ENCODE measurements at places on chromosomes 11 and 22.

GRCh38 chr11:2609345-2609744 lies 90.4 kb downstream of the KCNQ1OT1 start:
- DNase-seq, result no peak

- DNase-seq, result no peak
Observed at GRCh38 chr11:70432065-70432464, 33.7 kb downstream of the CTTN start.

- peak; percentile 5 for DNase-seq
Observed at GRCh38 chr11:34570584-34570983, 50.3 kb upstream of the EHF start.

- no peak for DNase-seq
Observed at GRCh38 chr11:27611390-27611789, 88.9 kb downstream of the BDNF start.

DNA sequence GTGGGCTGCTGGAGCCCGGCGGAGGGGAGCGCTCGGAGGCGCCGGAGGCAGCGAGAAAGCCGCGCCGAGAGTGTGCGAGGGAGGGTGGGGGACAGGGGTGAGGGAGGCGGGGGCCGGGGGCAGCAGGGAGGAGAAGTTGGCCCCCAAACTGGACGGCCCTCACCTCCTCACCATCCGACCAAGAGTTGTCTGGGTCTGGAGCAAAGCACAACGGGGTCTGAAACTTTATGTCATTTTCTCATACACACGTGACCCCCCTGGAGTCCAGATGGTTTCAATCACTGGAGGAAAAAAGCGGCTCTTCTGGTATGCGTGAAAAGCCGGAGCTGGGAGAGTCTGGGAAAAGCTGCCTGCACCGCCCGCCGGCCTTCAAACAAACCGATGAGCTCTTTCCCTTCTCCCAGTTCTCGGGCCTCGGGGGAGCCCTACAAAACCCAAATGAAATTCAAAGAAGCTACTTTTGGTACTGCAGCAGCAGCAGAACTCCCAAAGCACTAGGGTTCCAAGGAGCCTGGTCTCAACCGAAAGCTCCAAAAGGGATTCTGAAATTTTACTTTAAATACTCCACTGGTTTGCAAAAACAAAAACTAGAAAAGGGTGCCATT lies 39.7 kb upstream of the AKIP1 start:
- peak; percentile 97 for DNase-seq

- DNase-seq, result peak; percentile 55
Observed at GRCh38 chr11:34234086-34234740, 123.6 kb downstream of the ABTB2 start.

GRCh38 chr11:55658608-55659007 lies 3.4 kb upstream of the OR4C6 start:
- no peak for DNase-seq

DNA sequence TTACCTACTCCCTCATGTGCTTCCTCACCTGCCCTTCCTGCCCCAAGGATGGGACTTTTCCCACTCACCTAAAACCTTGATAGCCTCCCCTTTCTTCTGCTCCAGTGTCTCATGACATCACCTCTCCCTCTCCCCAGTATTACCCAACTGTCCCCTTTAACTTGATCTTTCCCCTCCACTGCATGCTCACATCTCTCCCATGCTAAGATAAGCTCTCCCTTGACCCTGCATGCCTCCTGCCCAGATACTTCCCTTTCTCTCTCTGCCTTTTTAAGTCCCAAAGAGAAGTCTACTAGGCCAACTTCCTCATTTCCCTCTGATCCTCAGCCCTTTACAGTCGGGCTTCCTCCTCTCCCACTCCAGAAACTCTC lies 14.8 kb downstream of the CD3E start:
- no peak for DNase-seq

DNA sequence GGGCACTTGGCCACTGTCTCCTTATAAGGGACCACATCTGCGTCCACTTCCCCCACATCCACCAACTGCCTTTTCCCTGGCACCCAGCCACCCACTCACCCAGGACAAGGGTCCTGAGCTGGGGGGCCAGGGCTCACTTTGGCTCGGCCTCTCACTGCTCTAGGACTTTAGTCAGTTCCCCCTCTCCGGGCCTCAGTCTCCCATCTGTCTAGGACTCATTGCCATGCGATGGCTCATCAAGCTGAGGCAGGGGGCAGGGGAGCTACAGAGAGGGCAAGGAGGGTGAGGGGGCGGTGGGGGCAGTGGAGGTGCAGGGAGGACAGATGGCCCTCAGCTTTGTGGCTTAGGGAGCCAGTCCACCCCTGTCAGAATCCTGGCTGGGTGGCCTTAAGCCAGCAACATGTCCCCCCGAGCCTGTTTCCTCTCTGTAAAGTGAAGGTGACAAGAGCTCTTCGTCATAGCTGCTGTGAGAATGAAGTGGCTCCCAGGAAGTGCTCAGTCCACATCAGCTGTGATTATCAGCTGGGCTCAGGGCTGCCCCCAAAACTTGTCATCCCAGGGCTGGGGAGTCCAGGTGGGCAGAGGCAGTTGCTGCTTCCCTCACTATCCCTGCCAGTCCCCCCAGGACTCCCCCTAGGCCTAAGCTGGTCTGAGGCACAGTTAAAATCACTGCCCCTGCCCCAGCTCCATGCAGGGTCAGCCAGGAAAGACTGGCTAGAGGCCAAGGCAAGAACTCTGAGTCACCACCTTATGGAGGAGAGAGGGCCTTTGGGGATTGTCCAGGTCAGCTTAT lies 14.9 kb downstream of the RAC2 start:
- DNase-seq, result peak; percentile 89

DNA sequence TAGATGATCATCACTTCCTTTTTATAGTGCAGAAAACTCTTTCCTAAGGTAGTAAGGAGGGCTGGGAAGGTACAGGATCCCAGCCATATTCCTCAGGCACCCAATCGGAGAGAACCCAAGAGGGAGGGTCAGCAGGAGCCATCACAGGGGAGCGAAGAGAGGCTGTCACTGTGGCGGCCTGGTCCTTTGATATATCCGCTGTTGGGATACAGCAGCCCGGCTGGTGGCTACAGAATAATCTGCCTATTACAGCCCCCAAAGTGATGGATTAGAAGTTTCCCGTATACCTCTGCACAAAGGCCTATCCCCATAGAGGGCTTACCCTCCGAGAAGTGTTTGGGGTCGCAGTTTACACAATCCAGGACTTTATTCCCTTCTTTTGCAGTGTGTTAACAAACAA lies 48.5 kb downstream of the OR4D9 start:
- DNase-seq, result no peak

DNA sequence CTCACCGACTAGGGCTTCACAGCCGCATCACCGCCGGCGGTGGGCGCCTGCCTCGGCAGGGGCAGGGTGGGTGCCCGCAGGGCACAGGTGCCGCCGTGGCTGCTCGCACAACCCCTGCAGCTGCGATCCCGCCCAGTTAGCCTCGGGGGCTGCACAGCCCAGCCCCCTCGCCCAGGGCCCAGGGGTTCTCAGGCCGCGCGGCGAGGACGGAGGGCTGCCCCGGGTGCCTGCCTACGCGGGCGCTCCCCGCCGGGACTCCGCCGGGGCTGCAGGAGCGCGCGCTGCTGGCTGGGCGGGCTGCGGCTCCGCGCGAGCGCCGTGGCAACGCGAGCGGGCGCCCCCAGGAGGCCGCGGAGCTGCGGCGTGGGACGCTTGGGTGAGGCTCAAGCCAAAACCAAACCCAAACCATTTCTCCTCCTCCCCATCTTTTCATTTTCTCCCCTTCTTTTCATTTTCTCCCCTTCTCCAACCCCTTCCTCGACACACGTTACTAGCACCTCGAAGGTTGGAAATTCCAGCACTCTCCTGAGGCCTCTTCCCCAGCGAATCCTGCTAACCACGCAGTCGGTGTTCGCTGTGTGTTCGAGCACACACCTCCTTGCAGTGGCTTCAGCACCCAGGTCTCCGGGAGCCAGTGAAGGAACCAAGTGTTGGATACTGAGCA lies at the start of gene MICAL3:
Gene MICAL3 (minus strand): TSS at position 286 of the 664 bp plus-strand sequence. CDS start 117,749 bp downstream, outside the sequence.
- DNase-seq, result peak; percentile 72

GRCh38 chr11:114172055-114172861 lies 112.7 kb downstream of the ZBTB16 start:
- DNase-seq, result no peak

GRCh38 chr11:74205181-74205580 lies 34.1 kb downstream of the PPME1 start:
- DNase-seq, result no peak

DNA sequence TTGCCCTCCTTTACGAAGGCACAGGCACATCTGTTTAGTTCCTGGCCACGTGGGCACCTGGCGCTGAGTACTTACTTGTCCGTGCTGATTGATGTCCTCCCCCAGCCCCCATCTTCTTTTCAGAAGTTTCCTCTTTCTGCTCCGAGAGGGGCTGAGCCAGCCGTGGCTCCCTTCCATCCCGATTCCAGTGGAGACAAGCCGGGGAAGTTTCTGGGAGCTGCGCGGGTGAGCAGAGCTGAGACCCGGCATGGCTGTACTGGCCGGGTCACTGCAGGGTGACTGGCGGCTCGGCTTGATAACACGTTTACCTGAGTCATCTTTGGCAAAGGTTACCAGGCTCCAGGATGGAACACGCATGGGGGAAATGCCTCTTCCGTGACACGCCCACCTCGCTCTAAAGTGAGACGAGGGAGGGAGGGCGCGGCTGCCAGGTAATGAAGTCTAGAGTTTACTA lies 45.4 kb upstream of the ATXN10 start:
- no peak for DNase-seq

DNA sequence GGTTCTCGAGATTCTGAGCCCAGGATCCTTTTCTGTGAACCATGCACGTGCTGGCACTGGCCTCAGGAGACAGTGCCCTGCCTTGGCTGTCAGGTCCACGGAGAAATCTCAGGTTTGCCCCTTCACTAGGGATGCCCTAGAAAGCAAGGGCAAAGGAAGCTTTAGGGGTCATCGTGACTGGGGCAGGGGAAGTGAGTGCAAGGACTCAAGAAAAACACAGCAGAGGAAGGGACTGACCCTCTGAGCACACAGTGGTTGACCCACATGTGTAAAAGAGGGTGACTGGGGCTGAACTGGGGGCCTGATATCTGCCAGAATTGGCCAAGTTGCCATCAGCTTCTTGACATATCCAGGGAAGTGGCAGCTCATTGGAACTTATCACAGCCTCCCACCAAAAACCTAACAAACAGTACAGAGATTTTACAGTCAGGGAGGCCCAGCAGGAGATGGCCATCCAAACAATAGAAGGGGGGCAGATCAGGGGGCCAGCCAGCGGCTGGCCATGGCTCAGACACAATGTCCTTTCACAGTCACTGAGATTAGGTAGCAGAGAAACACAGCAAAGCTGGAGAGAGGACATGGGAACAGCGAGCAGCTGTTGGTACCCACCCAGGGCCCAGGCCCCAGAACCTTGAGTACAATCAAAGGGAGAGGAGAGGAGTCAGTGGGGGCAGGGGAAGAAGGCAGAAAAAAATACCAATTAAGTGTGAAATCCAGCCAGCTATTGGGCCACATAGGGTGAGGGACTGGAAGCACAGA lies 4.4 kb downstream of the TMEM121B start:
- no peak for DNase-seq

- DNase-seq, result no peak
Observed at GRCh38 chr22:43905681-43906080, 13.9 kb upstream of the PNPLA5 start.

DNA sequence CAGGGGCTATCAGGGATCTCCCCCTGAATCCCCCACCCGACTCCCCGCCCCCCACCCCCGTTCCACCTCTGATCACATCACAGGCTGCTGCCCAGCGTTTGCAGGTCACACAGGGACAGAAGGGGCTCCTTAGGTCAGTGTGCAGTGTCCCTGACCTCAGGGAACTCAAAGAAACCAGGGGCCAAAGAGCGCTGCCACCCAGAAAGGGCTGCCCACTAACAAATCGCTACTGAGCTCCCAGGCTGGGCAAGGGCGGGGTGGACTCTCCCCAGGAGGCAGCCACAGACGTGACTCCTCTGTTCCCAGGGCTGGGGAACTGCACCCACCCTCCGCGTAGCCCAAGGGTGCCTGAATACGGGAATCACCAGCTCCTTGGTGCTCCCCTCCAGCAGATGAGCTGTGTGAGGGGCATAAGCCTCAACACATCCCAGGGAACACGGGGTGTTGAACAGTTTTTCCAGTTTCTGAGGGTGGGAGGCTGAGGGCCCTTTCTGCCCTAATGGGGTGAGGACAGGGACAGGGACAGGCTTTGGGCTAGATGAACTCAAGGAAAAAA lies 9.9 kb upstream of the POLDIP3 start:
- DNase-seq, result no peak

- no peak for DNase-seq
Observed at GRCh38 chr22:39098026-39098425, 982 bp downstream of the APOBEC3H start.

GRCh38 chr11:2142762-2143202 lies 3.6 kb upstream of the IGF2 start:
- DNase-seq, result peak; percentile 59

DNA sequence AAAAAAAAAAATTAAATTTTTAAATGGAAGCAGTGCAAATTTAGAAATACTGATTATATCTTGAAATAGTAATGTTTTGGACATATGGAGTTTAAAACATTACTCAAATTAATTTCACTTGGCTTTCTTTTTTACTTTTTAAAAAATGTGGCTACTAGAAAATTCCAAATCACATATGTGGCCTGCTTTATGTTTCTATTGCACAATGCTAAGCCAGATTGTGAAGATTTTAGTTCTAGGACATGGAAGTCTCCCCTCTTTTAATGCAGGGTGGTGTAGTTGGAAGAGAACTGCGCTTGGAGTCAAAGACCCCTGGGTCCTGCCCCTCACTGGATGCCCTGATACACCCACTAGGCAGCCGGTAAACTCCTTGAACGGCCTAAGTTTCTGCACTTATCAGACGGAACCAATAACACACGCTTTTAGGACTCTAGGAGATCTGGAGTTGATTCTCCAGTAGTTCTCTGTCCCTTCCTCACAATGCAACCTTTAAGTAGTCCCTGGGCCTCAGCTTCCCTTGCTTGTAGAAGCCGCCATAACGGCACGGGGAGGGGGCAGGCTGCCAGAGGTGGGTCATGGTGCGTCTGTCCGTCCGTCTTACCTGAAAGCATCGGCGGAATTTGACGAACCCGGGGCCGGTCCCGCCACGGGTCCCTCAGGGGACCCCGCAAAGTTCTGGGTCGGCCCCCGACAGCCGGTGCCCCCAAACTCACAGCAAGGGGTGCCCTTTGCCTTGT lies 505 bp downstream of the FAM227A start:
- peak; percentile 31 for DNase-seq

DNA sequence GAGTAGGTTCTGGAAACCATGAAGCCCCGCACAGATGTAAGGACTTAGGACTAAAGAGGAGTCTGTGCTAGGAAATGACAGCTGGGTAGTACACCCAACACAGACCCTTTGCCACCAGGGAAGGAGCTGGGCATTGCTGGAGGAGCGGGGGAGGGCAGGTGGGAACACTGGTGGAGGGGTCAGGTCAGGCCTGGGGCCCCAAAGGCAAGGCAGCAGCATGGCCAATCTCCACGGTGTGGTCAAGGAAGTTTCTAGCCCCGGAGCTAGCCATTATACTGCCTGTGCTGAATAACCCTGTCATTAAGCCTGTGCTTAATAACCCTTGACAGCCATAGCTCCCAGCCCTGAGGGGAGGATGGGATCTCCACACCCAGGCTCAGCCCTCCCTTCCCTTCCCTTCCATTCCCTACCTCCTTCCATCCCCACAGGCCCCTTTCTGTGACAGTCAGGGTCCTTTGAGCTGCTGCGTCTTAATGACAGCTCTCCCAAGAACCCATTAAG lies 2.1 kb downstream of the TMPRSS4 start:
- DNase-seq, result no peak

- DNase-seq, result peak; percentile 6
Observed at GRCh38 chr11:120590472-120590871, 78.9 kb downstream of the GRIK4 start.

- DNase-seq, result no peak
Observed at GRCh38 chr22:46240073-46240472, 10.0 kb downstream of the CDPF1 start.

Measured in EH (cell line).